SK-N-SH treated with all-trans-retinoic acid at 6 μM for 48 hours (cell line): ENCODE measurements at places on chromosomes 2 and 18.

DNA sequence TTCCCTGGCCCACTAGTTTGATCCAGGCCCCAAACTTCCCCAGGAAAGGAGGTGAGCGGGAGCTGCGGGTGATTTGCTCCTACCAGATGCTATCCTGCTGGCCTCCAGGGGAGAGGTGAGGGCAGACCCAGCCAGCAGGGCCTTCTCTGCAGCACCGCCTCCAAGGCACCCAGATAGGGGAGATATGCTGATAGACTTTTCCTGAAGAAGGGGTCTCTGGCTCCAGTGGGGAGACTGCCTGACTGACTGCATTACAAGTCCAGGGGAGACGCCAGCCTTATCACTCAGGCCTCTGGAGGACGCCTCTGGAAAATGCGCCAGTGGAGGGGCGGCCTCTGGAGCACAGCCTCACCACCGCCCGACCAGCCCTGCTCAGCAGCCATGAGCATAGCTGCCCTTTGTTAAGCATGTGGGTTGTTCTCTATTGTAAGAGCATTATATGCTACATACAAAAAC lies 60.6 kb upstream of the SMAD7 start:
- no peak; the same call in 2 of the 3 replicates for ATAC-seq

DNA sequence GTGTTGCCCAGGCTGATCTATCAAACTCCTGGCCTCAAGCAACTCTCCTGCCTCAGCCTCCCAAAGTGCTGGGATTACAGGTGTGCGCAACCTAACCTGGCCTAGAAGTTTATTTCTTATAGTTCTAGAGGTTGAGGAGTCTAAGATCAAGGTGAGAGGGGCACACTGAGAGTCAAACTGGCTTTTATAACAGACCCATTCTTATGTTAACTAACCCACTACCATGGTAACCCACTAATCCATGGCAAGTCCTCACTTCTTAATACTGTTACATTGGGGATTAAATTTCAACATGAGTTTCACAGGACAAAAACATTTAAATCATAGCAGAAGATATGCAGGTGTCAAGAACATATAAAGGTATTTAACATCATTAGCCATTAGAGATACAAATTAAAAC lies 50.6 kb downstream of the MDH1 start:
- no peak for ATAC-seq

DNA sequence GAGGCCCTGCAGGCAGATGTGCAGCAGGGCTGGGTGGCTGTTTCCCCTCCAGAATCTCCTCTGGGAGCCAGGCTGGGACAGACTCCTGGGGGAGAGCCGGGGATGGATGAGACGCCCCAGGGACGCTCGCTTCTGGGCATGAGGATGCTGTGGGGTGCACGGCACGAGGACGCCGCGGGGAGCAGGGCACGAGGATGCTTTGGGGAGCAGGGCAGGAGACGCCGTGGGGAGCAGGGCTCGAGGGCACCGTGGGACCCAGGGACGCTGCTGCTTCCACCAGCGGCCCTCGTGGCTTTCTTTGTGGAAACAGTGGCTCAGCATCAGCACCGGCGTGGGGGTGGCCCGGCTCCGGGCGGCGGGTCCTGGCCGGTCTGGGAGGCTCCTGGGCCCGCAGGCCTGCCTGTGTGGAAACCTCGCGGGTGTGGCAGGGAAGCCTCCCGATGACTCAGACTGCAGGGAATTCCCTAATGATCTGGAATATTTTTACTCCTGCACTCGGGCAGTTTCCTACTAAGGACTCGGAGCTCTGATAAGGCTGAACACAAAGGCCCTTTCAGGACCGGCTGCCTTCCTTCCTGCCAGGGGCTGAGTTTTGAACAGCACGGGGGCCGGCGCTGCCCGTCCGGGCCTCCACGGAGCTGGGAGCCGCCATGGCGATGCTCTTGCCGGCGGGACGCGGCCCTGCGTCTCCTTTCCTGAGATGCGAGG lies 62.6 kb downstream of the NFATC1 start:
- peak; percentile 65 for ATAC-seq

- ATAC-seq: peak; percentile 79
Measured at GRCh38 chr2:237097911-237098702, 12.4 kb downstream of the COPS8 start.

GRCh38 chr2:198901894-198902293 lies 555.8 kb downstream of the SATB2 start:
- ATAC-seq: no peak

GRCh38 chr2:133416736-133417135 lies 151.5 kb downstream of the NCKAP5 start:
- no peak for ATAC-seq

- ATAC-seq: no peak
Measured at GRCh38 chr18:38706373-38706772, 1140.8 kb upstream of the CELF4 start.

DNA sequence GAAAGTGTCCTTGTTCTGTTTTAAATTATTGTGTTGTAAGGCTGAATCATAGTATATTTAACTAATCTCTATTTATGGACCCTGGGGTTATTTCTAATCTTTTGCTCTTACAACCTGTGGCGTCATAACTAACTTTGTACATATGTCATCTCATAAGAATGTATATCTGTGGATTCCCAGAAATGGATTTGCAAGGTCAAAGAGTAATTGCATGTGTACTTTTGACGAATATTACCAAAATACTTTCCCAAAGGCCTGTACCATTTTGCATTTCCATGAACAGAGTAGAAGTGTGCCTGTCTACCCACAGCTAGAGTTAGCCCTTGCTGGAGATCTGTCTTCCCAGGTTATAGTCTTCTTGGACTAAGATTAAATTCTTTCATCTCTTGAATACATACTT lies 42.8 kb downstream of the SEMA4F start:
- ATAC-seq: no peak
